ENCODE measurements at places on chromosomes 5 and 9. TPM values are rescaled to one million over a fixed set of nuclear protein-coding genes. Genes with fewer than 3 reads are reported as not detected.
A peak's percentile ranks its signal among the peaks of the same experiment; 100 is the strongest.

- H3K27ac ChIP-seq: no peak overlapping the region
- no peak overlapping the region for H3K4me3 ChIP-seq
- no peaks in the 10 kb centered on the region for H3K4me1 ChIP-seq
- no peak for DNase-seq
Measured at GRCh38 chr5:91170266-91170665, 212.9 kb downstream of the ARRDC3 start.

Gene NUTM2G
- not detected for total RNA-seq

Gene GRIA1
- 0.49 TPM for total RNA-seq

Gene PCDHGB1
- 1.5 TPM for total RNA-seq

DNA sequence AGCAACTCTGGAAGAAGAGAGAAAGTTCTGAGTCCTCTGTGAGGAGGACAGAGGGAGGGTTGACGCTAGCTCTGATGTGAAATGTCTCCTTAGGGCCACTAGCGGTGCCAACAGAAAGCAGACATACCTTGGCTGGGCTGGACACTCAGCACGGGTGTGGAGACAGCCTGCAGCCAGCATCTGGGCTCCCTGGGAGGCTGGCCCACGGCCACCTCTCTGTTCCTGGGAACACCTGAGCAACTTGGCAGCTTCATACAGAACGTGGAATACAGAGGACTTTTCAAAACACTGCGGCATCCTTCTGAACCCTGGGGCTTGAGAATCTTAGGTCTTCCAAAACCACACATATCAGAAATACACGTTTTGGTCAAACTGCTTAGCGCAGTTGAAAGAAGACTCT lies 269.1 kb downstream of the FSTL4 start:
- no peak for DNase-seq
- H3K27me3 ChIP-seq: peaks cover 1% of the 10 kb centered on the region
- H3K36me3 ChIP-seq: no peaks in the 10 kb centered on the region
- H3K4me1 ChIP-seq: no peaks in the 10 kb centered on the region

GRCh38 chr5:111853748-111854147 lies 96.8 kb upstream of the NREP start:
- no peaks in the 10 kb centered on the region for H3K36me3 ChIP-seq
- no peaks in the 10 kb centered on the region for H3K27me3 ChIP-seq
- no peak overlapping the region for H3K4me3 ChIP-seq
- H3K4me1 ChIP-seq: no peaks in the 10 kb centered on the region
- DNase-seq: no peak

Gene BTNL8
- total RNA-seq: 0.19 TPM

- no peak overlapping the region for H3K27ac ChIP-seq
- H3K36me3 ChIP-seq: no peaks in the 10 kb centered on the region
- H3K4me1 ChIP-seq: peaks cover 3% of the 10 kb centered on the region
- peaks cover 98% of the 10 kb centered on the region for H3K27me3 ChIP-seq
- H3K4me3 ChIP-seq: no peak overlapping the region
- peak; percentile 42 for DNase-seq
Measured at GRCh38 chr9:132585954-132586829, 3.8 kb downstream of the BARHL1 start.

GRCh38 chr5:87347272-87347671 lies 65.5 kb downstream of the CCNH start:
- H3K27ac ChIP-seq: no peak overlapping the region
- no peak overlapping the region for H3K4me3 ChIP-seq

Gene FOXD4L3
- total RNA-seq: not detected

Gene TSSK1B
- not detected for total RNA-seq

GRCh38 chr5:66415208-66415607 lies 181.0 kb upstream of the MAST4 start:
- H3K36me3 ChIP-seq: no peaks in the 10 kb centered on the region
- no peaks in the 10 kb centered on the region for H3K4me1 ChIP-seq
- DNase-seq: no peak
- no peak overlapping the region for H3K4me3 ChIP-seq

Gene GPR21
- not detected for total RNA-seq

Gene OBP2B
- total RNA-seq: not detected

Gene CD14
- total RNA-seq: 17.6 TPM

- H3K4me1 ChIP-seq: peaks cover 6% of the 10 kb centered on the region
- H3K36me3 ChIP-seq: no peaks in the 10 kb centered on the region
- no peak overlapping the region for H3K4me3 ChIP-seq
- peak; percentile 54 for DNase-seq
Measured at GRCh38 chr9:107394264-107394663, 95.3 kb downstream of the KLF4 start.

- H3K27me3 ChIP-seq: no peaks in the 10 kb centered on the region
- H3K4me1 ChIP-seq: no peaks in the 10 kb centered on the region
- H3K27ac ChIP-seq: no peak overlapping the region
- DNase-seq: no peak
- H3K36me3 ChIP-seq: no peaks in the 10 kb centered on the region
Measured at GRCh38 chr5:158060212-158060611, 201.3 kb upstream of the CLINT1 start.

- H3K27me3 ChIP-seq: no peaks in the 10 kb centered on the region
- H3K27ac ChIP-seq: no peak overlapping the region
- H3K4me3 ChIP-seq: no peak overlapping the region
- no peaks in the 10 kb centered on the region for H3K4me1 ChIP-seq
- DNase-seq: no peak
Measured at GRCh38 chr5:94793113-94793815, 174.8 kb downstream of the SLF1 start.

Gene FOXE1
- not detected for total RNA-seq

GRCh38 chr5:57825031-57825686 lies 342.5 kb upstream of the ACTBL2 start:
- no peak overlapping the region for H3K4me3 ChIP-seq
- peaks cover 2% of the 10 kb centered on the region for H3K36me3 ChIP-seq
- no peak for DNase-seq
- H3K4me1 ChIP-seq: no peaks in the 10 kb centered on the region
- H3K27ac ChIP-seq: no peak overlapping the region

DNA sequence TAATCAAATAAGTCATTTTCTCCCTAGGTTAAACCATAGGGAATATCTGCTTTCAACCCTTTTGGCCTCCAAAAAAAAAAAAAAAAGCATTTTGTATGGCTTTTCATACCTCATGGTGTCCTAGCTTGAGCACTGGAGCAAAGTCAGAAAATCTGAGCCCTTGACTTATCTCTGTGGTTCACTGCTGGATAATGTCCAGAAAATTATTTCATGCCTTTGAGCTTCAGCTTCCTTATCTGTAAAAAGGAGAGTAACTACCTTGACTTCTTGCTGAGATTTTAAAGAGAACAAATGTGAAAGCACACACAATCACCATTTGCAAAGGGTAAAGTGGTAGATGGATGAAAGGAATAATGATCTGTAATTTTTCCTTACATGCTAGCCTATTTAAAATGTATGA lies 165.9 kb downstream of the ALDH1A1 start:
- no peak for DNase-seq
- no peak overlapping the region for H3K27ac ChIP-seq
- no peaks in the 10 kb centered on the region for H3K4me1 ChIP-seq
- H3K36me3 ChIP-seq: no peaks in the 10 kb centered on the region

DNA sequence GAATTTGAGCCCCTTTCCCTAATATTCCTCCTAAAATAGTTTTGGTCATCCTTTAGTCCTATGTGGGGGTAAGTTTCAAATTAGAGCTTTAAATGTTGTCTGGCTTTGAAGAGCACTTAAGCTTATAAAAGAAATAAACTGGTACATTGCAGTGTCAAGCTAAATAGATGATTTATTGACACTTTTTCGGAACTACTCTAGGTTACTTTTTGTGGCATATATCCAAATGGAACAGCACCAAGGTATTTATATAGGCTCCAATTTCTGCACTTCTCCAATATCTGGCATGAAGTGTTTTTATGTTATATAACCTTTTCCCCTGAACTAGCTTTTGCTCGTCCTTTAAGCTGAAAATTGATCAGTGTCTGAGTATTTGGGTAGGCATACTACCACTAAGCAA lies 402.5 kb downstream of the NFIB start:
- no peaks in the 10 kb centered on the region for H3K27me3 ChIP-seq
- H3K4me1 ChIP-seq: peaks cover 14% of the 10 kb centered on the region
- H3K4me3 ChIP-seq: no peak overlapping the region
- H3K36me3 ChIP-seq: no peaks in the 10 kb centered on the region
- H3K27ac ChIP-seq: no peak overlapping the region
- DNase-seq: no peak
